Stomach (tissue), 19 donors: ENCODE measurements at places on chromosomes 3 and 15. TPM values are rescaled to one million over a fixed set of nuclear protein-coding genes. Genes with fewer than 3 reads are reported as not detected.

Gene CCDC13
- total RNA-seq: 31.7 TPM

- H3K27me3 ChIP-seq: no peaks in the 10 kb centered on the region
- no peaks in the 10 kb centered on the region for H3K36me3 ChIP-seq
- peak; percentile 41 for DNase-seq
- no peak overlapping the region for H3K4me3 ChIP-seq
- no peaks in the 10 kb centered on the region for H3K4me1 ChIP-seq
Measured at GRCh38 chr3:30871720-30872119, 22.7 kb downstream of the GADL1 start.

Gene XCR1
- total RNA-seq: not detected

- no peaks in the 10 kb centered on the region for H3K36me3 ChIP-seq
- H3K27me3 ChIP-seq: no peaks in the 10 kb centered on the region
- peaks cover 5% of the 10 kb centered on the region for H3K4me1 ChIP-seq
- H3K4me3 ChIP-seq: no peak overlapping the region
Measured at GRCh38 chr3:32969656-32970055, 18.2 kb downstream of the CCR4 start.

DNA sequence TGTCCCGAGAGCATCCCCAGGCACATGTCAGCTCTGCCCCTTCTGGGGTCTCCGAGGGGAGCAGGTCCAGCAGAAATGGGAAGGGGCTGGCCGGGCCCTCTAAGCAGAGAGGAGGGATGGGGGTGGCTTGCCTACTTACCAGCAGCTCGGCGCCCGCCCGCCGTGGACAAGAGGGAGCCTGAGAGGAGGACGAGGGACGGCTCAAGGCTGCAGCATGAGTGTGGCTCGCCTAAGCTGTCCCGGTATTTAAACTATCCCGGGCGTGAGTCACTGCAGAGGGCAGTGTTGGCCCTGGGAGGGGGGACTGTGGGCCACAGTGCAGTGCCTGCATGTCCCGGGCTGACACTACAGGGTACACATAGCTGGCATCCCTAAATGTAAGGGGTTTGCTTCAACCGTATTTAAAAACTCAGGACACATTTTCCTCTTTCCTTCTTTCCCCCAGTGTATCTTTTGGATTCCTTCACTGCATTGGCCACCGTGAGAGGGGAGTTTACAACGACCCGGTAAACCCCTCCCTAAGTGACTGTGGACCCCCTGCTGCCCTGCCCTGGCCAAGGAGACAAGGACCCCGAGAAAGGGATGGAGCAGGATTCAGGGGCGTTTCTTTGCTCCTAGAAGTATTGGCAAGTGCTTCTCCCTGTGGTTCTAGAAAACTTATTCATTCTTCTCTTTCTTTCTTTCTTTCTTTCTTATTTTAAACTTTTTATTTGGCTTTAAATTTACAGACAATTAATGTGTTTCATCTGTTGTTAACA, at the start of gene LRRC15:
Gene LRRC15, minus strand, starts transcription at position 222 of the 758 bp plus-strand sequence. CDS start 8,700 bp downstream, outside the sequence.
- no peak within 1 kb of the TSS for H3K4me3 ChIP-seq
- H3K27ac ChIP-seq: no peak within 1 kb of the TSS
- peak; percentile 28 for DNase-seq
- no peaks in the 10 kb centered on the region for H3K27me3 ChIP-seq
- no peaks in the 10 kb centered on the region for H3K36me3 ChIP-seq
- peaks cover 3% of the 10 kb centered on the region for H3K4me1 ChIP-seq

GRCh38 chr15:22855791-22856190, 17.3 kb downstream of the NIPA2 start:
- peaks cover 89% of the 10 kb centered on the region for H3K36me3 ChIP-seq
- no peak for DNase-seq
- no peaks in the 10 kb centered on the region for H3K27me3 ChIP-seq
- no peak overlapping the region for H3K27ac ChIP-seq

DNA sequence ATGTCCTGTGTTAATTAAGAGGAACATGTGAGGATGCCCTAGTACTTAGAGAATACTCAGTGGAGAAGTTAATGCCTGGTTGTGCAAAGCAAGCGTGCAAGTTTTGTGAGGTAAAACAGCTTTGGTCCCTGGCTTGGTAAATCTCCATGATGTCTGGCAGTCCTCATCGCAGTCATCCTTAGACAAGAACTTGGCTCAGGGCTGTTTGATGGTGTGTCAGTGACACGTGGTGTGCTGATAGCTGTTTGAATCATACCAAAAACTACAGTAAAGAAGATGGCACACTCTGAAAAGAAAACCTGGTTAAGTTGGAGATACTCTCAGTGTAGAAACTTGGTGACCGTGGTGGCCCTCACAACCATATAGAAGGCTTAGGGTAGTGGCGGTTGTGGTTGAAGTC, 361.7 kb downstream of the FEZF2 start:
- no peak for DNase-seq
- no peaks in the 10 kb centered on the region for H3K27me3 ChIP-seq
- H3K4me1 ChIP-seq: peaks cover 6% of the 10 kb centered on the region
- no peak overlapping the region for H3K27ac ChIP-seq
- no peaks in the 10 kb centered on the region for H3K36me3 ChIP-seq

GRCh38 chr15:98658831-98659699, 10.7 kb downstream of the IGF1R start:
- DNase-seq: peak; percentile 78
- H3K4me1 ChIP-seq: peaks cover 80% of the 10 kb centered on the region
- no peaks in the 10 kb centered on the region for H3K27me3 ChIP-seq
- H3K4me3 ChIP-seq: no peak overlapping the region
- H3K36me3 ChIP-seq: no peaks in the 10 kb centered on the region

Gene MRAS
- total RNA-seq: 28.0 TPM

Gene NEDD4
- total RNA-seq: 2.9 TPM

DNA sequence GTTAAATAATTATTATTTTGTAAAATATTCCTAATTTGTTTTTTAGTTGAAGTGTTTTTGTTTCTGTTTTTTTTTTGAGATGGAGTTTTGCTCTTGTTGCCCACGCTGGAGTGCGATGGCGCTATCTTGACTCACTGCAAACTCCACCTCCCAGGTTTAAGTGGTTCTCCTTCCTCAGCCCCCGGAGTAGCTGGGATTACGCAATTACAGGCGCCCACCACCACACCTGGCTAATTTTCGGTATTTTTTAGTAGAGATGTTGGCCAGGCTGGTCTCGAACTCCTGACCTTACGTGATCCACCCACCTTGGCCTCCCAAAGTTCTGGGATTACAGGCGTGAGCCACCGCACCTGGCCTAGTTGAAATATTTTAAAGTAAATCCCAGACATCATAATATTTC, 48.7 kb upstream of the GATM start:
- no peak overlapping the region for H3K4me3 ChIP-seq
- peaks cover 22% of the 10 kb centered on the region for H3K36me3 ChIP-seq
- peaks cover 9% of the 10 kb centered on the region for H3K4me1 ChIP-seq
- no peaks in the 10 kb centered on the region for H3K27me3 ChIP-seq

- no peak overlapping the region for H3K4me3 ChIP-seq
- DNase-seq: no peak
- H3K27ac ChIP-seq: no peak overlapping the region
- no peaks in the 10 kb centered on the region for H3K27me3 ChIP-seq
- H3K36me3 ChIP-seq: no peaks in the 10 kb centered on the region
Measured at GRCh38 chr3:25658836-25659235, 5.9 kb downstream of the TOP2B start.

GRCh38 chr15:73993211-73993994, 1.1 kb upstream of the PML start:
- H3K27ac ChIP-seq: peak overlapping the region; percentile 96
- no peaks in the 10 kb centered on the region for H3K27me3 ChIP-seq
- H3K4me3 ChIP-seq: peak overlapping the region; percentile 87
- peaks cover 88% of the 10 kb centered on the region for H3K4me1 ChIP-seq
- DNase-seq: no peak
- H3K36me3 ChIP-seq: peaks cover 7% of the 10 kb centered on the region

Gene HAPLN3
- total RNA-seq: not detected

DNA sequence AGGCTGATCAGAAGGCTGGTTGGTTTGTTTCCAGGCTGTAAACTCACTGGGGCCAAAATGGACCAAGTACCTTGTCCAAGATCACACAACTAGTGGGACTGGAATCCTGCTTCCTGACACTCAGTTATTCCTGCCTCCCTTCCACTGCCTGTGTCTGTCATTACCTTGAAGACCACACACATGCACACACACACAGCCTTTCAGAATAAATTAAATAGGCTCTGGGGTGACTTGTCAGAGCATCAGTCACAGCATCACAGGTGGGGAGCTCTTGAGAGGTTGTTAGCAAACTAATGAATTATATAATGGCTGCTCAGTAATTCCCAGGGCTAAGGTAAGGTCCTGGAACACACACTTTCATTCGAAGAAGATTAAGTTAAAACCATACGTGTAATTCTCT, 231.8 kb downstream of the UACA start:
- no peak for DNase-seq
- no peaks in the 10 kb centered on the region for H3K36me3 ChIP-seq
- peaks cover 14% of the 10 kb centered on the region for H3K4me1 ChIP-seq
- no peaks in the 10 kb centered on the region for H3K27me3 ChIP-seq

GRCh38 chr15:71588746-71589145, 221.6 kb upstream of the NR2E3 start:
- H3K27me3 ChIP-seq: no peaks in the 10 kb centered on the region
- no peaks in the 10 kb centered on the region for H3K4me1 ChIP-seq
- no peaks in the 10 kb centered on the region for H3K36me3 ChIP-seq
- H3K27ac ChIP-seq: no peak overlapping the region
- no peak for DNase-seq

Gene TGM5
- total RNA-seq: not detected
